ENCODE measurements at places on chromosomes 3 and 15.
A peak's percentile ranks its signal among the peaks of the same experiment; 100 is the strongest.

DNA sequence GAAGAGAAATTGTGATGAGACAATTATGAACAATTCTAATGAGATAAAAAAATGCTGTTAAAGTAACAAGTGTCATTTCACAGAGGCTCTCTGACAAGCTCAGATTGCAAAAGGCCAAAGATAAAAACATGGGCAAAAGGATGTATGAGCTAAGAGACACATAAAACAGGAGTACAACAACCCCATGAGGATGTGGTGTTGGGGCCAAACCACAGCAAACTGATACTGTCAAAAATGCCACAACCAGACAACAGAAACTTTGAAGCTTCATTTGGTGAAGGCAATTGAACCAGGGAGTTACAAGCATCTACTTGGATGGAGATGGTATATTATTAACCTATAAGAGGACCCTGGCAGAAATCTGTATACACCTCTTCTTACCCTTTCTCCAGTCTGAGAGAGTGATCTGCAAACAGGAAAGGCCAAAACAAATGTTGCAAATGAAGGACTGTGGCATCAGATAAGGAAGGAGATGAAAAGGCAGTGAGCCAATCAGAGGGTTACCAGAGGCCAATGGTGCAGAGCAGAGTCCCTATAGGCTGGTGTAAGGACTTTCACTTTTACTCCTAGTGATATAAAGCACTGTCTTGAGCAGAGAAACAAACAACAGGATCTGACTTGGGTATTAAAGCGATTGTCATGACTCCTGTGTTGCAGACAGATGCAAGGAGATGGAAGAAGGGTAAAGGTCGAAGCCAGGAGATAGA is 659.0 kb downstream of the NTRK3 start:
- DNase-seq: no peak

DNA sequence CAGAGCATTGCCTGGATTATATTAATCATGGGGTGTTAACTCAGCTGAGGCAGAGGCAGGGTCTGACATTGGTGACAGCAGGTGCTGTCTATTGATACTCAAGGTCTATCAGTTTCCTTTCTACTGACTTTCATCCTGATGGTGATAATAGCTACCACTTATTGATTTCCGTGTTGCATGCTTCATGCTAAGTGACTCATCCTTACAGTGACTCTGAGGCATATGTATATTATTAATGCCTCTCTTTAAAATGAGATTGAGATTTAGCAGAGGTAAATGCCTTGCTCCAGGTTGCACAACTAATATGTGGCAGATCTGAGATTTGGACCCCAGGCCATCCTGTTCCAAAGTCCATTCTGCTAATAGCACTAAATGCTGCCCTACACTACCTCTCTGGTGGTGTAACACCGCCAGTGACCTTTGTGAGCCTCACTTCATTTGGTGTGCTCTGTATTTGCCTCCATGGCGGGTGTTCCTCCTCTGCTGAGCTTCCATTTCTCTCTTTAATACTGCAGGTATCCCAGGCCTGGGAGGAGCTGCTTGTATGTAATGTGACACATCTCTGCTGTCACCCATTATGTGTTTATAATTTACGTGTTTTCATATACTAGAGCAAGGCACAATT is 50.4 kb downstream of the GPR171 start:
- DNase-seq: no peak

GRCh38 chr15:65841121-65841930 is 28.0 kb upstream of the RAB11A start:
- DNase-seq: peak; percentile 33

GRCh38 chr3:187531831-187532230 is 138.4 kb downstream of the SST start:
- DNase-seq: no peak

DNA sequence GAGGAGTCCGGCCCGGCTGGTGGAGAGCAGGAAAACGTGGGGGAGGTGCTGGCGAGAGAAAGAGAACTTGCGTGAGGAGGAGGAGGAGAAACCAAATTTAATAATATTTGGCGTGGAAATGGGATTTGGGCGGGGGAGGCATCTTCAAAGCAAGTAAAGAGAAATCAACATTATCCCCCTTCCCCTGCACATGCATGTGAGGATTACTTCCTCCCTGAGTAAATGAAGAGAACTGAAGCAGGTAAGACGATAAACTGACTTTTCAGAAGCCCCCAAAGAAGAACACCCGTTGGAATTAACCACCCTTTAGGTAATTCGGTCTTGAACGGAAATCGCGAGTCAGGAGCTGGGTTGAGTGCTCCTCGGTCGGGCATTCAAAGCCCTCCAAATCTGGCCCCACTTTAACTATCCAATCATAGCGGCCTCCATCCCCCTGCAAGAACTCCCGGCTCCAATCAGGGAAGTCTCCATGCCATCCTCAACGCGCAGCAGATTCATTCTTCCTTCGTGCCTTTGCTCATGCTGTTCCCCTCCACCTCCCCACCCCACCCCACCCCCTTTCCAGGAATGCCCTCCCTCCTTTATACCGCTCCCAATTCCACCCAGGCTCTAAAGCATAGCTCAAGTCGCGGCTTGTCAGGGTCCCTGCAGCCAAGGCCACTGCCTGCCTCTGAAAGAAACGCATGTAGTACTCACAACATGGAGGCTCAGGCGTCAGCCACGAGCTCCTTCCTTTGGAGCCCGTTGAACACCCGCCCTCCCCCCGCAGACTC is 545 bp upstream of the RFX7 start:
- DNase-seq: peak; percentile 74

DNA sequence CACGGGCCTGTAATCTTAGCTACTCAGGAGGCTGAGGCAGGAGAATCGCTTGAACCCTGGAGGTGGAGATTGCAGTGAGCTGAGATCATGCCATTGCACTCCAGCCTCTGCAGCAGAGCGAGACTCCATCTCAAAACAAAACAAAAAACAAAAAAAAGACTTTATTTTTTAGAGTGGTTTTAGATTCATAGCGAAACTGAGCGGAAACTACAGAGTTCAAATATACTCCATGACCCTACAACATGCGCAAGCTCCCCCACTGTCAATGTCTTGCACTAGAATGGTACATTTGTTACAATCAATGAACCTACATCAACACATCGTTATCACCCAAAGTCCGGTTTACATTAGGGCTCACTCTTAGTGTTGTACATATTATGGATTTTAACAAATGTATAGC is 2.2 kb upstream of the CRTAP start:
- no peak for DNase-seq

DNA sequence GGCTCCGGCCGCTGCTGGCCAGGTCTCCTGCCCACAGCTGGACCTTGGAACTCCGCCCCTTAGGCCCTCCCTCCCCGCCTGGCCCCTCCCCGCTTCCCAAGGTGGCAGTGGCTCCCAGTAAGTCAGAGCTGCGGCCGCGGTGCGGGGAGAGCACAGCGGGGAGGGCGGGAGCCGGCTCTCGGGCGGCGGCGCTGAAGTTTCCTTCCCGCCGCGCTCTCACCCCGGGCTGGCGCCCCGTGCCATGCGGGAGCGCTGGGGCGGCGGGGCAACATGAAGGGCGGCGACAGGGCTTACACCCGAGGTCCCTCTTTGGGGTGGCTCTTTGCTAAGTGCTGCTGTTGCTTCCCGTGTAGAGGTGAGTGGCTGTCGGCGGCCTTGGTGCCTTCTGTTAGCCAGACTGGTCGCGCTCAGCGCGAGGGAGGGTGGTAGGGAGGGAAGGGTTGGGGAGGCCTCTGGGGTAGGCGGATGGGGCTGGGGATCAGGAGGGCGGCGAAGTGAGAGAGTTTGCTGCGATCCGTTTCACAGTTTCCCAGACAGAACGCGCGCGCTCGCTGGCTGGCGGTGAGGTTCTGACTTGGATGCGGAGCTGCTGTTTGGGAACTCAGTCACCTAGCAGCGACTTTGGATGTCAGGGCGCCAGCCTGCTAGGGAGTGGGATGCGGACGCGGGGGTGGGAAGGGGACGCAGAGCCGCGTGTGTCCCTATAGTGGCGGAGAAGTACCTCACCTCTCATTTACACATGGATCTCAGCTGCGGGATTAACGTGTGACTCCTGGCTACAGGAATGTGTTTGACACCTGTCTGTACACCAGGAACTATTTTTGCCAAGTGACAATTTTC is 145.5 kb upstream of the UMPS start:
- peak; percentile 17 for DNase-seq

- no peak for DNase-seq
These were observed 99.2 kb downstream of the SLMAP start for GRCh38 chr3:57855281-57855680.

DNA sequence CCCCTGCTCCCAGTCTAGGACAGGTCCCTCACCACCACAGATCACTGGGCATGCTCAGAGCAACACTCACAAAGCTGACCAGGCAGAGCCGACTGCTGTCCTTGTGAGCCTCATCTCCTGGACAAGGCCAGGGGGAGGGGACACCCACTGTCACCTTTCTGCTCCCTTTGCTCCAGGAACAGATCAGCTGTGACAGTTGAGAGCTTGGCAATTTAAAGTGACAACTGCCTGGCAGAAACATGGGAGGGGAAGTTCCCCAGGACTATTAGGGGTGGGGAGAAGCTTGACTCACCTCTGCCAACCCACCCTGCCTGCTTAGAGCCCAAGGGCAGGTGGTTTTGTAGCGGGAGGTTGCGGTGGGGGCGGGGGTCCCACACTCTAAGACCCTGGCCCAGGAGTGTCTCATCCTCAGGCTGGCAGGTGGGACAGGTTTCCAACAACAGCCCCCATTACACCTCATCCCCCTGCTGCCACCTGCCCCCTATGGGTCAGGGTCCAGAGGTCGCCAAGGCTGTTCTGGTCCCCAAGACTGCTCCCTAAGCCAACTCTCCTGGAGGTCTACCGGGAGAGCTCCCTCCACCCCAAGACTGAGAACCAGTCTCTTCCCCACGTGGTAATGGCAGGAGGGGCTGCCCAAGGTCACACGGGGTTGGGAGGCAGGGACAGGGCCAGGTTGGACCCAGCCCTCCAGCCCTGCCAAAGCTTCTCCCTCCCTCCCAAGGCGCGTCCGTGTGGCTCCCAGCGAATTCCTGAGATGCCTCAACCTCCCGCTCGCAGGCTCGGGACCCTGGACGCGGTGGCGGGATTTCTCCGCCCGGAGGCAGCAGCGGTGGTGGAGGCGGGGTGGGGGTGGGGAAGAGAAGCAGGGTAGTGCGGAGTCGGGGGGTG is 80.4 kb downstream of the IQSEC1 start:
- no peak for DNase-seq

DNA sequence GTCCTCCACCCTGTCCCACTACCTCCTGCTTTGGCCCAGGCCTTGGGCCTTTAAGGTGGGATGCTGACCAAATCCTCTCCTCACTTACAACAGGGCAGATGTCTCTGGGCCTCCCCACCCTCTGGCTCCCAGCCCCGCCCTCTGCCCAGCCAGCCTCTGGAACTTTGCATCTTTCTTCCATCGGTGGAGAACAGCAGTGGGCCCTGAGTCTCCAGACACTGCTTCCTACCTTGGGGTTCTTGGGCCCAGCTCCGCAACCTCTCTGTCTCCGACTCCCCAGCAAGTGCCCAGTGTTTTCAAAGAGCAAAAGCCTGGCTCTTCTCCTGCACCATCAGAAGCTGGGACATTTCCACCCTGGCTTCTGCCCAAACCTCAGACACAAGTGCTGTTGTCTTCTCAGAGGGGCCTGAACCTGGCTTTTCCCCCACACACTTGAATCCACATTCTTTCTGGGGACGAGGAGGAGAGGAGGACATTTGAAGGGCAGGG is 33.1 kb downstream of the MRAS start:
- peak; percentile 70 for DNase-seq
